ENCODE measurements at places on chromosomes 11 and 22.

DNA sequence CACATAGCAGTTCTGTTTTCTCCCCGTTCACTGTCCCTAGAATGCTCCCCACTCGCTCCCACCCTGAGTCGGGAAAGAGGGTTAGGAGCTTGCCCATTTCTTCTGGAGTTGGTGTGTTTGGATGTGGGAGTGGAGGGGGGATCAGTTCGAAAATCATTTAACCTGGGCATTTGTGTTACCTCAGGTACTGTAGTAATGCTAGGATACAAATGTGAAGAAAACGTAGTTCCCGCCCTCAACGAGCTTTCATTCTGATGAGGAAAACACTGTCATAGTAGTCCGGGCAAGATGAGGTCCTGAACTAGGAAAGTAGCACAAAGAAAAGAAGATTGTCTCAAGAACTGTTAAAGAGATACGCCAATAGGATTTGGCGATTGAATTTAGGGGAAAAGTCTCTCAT lies 539 bp downstream of the SDHD start:
- DNase-seq, result peak; percentile 23

DNA sequence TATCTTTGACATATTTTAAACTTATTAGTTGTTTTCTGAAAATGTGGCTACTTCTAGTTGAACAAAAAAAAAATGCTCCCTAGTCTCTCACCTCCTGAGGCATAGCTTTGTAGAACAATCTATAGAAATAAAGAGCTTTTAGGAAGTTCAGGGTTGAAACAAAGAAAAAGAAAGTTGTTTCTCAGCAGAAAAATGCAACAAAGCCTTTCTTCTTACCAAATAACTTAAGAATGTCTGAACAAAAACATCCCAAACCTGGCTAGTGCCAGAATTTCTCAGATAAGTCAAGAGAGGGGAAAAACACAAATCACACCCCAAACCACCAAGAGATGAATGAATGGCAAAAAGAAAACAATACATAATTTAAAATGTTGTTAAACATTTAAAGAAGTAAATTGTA lies 114.1 kb downstream of the MAML2 start:
- DNase-seq, result no peak

DNA sequence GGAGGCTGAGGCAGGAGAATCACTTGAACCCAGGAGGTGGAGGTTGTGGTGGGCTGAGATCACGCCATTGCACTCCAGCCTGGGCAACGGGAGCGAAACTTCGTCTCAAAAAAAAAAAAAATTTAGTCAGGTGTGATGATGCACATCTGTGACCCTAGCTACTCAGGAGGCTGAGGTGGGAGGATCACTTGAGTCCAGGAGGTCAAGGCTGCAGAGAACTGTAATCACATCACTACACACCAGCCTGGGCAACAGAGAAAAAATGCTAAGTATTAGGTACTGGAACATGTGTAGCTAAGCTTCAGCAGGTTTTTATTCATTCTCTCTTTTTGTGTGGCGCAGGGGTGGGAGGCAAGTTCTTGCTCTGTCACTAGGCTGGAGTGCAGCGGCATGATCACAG lies 64.2 kb upstream of the SLN start:
- DNase-seq, result no peak

GRCh38 chr11:75796091-75796435 lies 18.9 kb upstream of the UVRAG start:
- DNase-seq, result no peak

DNA sequence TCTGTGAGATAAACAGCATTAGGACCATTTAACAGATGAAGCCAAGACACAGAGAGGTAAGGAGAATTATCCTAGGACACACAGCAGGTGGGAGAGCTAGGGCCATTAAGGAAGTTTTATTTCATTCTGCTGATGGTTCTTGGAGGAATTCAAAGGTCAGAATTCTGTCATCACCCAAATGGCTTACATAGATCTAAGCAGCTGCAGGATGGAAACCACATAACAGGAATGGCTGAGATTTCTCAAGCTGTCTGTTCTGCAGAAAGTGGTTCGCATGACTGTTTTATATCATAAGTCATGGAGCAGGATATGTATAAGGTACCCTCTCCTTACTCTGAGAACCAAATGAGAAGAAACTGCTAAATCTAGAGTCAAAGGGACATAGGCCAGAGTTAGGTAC lies 163.2 kb upstream of the NARS2 start:
- no peak for DNase-seq

DNA sequence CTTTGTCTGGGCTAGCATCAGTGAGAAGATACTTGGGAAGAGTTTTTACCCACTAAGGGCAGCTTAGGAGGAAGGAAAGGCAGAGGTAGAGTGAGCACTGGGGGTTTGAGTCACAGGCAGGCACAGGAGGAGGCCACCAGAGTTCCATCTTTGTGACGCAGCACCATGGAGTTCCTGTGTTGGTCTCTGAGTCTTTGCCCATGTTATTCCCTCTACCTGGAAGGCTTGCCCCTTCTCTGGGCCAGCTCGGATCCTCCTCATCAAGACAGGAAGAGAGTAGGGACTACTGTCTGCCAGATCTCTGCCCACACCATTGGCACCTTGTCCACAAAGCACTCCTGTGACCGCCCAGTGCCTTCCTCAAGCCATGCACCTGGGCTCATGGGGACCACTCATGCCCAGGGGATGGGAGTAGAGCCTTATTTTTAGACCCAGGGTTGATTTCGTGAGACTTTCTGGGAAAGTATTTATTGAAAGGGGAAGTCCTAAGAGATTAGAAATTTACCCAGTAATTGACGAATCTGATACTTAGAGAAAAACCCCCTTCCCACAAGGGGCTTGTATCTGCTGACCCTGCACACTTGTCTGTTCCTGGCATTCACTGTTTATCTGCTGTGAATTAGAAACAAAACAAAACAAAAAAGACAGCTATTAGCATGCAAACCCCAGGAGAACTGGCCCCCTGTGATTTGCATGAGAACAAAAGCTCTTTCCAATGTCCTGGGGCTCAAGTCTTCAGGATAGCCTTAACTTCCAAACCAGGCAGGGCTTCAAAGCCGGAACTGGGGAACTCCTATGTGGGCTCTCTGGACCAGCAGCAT lies 35.9 kb upstream of the MYEOV start:
- DNase-seq, result no peak

GRCh38 chr11:68206211-68206610 lies 6.9 kb downstream of the KMT5B start:
- no peak for DNase-seq

GRCh38 chr11:61061081-61061826 lies 41.0 kb upstream of the CD5 start:
- peak; percentile 89 for DNase-seq

DNA sequence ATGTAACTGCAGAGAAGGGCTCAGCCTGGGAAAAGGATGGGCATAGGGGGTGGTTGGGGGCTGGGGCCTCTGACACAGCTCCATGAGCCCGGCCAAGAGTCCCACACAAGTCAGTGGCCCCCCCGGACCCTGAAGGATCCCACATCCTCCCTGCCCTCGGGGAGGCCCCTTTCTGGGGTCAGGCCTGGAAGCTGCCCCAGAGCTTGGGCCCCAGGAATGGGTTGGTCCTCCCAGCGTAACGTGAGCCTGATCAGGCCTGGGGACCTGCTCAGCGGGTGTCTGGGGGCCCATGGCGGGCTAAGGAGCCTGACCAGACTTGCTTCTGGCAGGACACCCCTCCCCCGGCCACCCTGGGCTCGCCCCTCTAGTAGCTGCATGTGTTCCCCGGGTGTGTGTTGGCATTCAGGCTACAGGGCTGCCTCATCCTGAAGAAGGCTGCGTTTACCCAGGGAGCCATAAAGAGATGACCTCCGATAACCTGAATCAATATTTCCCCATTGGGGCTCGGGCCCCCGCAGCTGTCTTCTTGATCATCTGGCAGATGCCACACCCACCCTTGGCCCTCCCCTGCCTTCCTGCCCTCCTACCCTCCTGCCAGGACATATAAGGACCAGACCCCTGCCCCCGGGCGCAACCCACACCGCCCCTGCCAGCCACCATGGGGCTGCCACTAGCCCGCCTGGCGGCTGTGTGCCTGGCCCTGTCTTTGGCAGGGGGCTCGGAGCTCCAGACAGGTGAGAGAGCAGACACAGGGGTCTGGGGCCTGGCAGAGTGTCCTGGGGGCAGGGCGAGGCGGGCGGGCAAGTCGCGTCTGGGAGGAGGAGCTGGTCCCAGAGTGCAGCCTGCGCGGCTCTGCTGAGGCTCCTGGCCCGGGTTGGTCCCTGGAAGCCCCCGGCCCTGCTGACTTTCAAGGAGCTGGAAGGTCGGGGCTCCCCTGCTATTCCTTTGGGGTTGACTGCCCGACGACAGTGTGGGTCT lies at the start of gene MUC2:
MUC2 (plus strand) TSS at position 631 of the 978 bp plus-strand sequence.
- no peak for DNase-seq

GRCh38 chr22:25777870-25778269 lies 35.9 kb downstream of the MYO18B start:
- no peak for DNase-seq

DNA sequence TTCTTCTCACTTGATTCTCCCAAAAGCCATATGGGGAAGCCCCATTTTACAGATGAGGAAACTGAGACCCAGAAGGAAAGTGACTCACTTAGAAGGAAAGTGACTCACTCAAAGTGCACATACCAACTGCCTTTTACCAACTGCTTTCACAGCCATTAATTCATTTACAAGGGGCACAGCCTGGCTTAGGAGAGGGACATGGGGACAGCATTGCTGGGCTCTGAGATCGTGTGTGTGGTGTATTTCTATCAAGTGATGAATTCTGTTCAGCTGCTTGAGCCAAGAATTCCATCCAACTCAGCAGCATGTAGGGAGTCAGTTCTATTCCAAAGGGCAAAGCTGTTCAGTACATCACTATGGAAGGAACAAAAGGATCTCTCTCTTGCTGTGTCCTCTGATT lies 23.5 kb upstream of the PAK1 start:
- no peak for DNase-seq

DNA sequence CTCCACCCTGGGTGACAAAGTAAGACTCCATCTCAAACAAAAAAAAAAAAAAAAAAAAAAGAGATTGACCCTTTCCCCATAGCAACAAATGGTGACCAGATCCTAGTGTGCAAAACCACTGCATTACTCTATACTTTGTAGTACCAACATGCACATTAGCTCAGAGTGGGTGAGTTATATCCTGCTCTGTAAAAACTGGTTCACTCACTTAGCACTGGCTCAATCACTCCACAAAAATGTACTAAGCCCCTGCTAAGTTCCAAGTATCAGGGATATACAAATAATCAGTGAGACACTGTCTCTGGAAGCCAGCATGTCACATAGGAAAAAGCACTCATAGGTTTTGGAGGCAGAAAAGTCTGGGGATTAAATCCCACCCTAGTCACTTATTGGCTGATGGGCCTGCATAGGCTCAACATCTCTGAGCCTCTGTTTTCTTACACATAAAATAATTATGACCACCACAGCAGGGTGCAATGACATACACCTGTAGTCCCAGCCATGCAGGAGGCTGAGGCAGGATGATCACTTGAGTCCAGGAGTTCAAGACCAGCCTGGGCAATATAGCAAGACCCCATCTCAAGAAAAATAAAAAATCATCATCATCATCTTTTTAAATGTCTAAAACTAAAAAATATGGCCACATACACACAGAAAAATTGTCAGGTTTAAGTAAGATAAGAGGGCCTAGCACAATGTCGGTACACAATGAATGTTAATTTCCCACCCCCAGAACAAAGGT lies 11.9 kb downstream of the FAM168A start:
- DNase-seq, result no peak

GRCh38 chr11:33861386-33861785 lies 30.5 kb downstream of the LMO2 start:
- no peak for DNase-seq

DNA sequence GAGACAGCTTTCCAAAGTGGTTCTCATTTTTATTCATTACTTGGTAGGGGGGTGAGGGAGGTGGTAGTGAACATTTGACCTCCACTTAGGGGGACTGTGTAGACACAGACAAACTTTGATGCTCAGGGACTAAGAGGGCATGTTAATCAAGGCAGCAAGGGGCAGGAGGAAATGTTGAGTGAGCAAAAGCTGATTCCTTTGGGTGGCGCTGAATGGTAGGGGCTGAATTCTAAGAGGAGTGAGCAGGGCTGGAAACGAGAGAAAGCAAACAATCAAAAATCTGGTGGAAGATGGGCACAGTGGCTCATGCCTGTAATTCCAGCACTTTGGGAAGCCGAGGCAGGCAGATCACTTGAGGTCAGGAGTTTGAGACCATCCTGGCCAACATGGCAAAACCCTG lies 164.8 kb upstream of the BDNF start:
- DNase-seq, result no peak

DNA sequence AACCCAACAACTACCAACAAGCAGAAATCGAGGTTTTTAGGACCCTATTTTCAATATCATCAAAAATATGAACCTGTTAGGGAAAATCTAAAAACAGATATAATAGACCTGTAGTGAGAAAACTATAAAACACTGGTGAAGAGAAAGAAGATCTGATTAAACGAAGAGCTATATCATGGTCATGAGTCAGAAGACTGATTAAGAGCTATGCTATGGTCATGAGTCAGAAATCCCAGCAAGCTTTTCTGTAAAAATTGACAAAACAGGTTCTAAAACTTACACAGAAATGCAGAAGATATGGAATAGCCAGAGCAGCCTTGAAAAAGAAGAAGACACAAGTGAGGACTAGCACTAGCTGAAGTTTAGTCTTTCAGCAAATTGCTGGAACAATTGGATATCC lies 345.0 kb downstream of the TBC1D22A start:
- DNase-seq, result no peak

- peak; percentile 78 for DNase-seq
Observed at GRCh38 chr22:44684506-44685383, 17.3 kb upstream of the PRR5 start.
